Pulmonary artery endothelial cell (primary cell): ENCODE measurements at places on chromosomes 6 and 20. TPM values are rescaled to one million over a fixed set of nuclear protein-coding genes. Genes with fewer than 3 reads are reported as not detected.

AKAP7 gene
- 1.9 and 3.2 TPM in 2 replicates for total RNA-seq

RFX6 gene
- not detected in 2 replicates for total RNA-seq

NFYA gene
- 19.2 and 19.3 TPM in 2 replicates for total RNA-seq

PTK7 gene
- 2.6 and 5.8 TPM in 2 replicates for total RNA-seq
